ENCODE measurements at places on chromosomes 6 and 20.

GRCh38 chr6:152499931-152500330 lies 137.2 kb downstream of the SYNE1 start:
- no peak for DNase-seq

- no peak for DNase-seq
These were observed 327.7 kb downstream of the CDC5L start for GRCh38 chr6:44715188-44715587.

- no peak for DNase-seq
These were observed 332.0 kb downstream of the HAO1 start for GRCh38 chr20:7608250-7608649.

GRCh38 chr6:11208267-11208666 lies 24.2 kb downstream of the NEDD9 start:
- no peak for DNase-seq

DNA sequence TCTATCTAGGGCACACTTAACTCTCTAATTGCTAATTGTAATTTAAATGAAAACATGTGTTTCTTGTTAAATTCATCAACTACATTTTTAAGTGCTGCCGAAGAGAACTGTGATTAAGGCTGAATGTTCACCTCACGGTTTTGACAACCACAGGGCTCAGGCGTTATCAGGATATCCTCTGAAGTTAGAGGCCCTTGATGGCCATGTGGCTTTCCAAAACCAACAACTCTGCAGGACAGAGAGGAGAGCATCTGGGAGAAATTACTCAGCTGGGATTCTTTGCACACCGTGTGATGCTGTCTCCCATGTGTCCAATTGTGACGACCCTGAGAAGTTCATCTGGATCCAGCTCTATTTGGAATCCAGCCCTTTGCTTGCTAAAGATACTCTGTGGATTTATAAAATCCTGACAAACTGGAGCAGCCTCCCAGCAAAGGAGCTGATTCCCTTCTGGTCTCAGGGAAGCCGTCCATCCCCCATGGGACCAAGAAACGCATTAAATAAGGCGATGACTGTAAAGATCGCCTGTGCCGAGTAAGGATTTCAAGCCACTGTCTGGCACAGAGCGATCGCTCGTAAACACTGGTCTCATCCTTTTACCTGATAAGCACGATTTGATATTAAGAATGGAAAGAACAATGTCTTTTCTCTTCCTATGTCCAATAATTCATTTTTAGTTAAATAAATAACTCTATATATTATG lies 401.1 kb downstream of the CD83 start:
- no peak for DNase-seq

DNA sequence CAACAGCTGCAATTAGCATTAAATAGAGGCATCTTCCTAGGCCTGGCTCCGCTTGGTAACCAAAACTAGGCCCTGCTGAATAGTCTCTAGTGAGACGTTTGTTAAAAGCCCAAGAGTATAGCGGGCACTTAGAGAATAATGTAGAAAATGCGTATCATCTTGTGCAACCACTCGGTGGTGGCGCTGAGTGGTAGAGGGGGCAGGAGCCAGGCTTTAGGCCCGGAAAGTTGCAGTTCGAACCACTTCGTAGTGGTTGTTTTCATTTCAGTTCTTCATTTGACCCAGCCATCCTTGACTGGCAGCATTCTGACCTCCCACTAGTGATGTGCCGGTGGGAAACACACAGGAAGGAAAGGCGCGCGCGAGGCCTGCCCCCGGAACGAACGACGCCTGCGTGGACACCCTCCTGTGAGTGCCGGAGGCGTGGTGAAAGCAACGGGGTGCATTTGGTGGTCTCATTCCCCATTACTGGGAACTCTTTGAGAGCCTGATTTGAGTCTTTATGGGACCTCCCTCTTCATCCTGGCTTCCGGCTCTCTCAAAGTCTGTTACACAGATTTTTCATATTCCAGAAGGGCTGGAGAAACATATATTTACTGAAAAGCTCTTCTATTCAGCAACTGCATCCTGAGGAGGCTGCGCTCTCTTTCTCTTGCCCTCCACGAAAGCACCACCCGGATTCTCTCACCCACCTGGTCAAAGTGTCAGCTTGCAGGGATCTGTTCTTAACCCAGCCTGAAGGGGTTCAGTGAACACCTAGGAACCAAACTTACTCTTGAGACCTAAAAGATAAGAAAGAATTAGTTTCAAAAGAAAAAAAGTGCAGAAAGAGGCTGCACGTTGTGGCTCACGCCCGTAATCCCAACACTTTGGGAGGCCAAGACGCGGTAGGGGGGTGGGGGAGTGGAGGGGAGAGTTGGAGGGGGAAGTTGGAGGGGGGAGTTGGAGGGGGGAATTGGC lies 18.2 kb downstream of the GPX5 start:
- no peak for DNase-seq

DNA sequence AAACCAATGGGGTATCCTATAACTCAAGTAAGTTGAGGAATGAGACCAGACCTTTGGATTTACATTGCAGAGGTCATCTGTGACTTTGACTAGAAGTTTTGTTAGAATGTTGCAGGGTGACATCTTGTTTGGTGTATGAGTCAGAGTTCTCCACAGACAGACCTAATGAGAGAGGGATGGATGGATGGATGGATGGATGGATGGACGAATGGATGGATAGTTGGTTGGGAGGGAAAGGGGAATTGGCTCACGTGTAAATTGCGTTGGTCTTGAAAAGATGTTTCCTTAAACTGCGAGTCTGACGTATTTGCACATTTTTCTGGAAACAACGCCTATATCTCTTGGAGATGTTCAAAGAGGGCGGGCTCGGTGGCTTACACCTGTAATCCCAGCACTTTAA lies 1.0 kb upstream of the MTRES1 start:
- no peak for DNase-seq

DNA sequence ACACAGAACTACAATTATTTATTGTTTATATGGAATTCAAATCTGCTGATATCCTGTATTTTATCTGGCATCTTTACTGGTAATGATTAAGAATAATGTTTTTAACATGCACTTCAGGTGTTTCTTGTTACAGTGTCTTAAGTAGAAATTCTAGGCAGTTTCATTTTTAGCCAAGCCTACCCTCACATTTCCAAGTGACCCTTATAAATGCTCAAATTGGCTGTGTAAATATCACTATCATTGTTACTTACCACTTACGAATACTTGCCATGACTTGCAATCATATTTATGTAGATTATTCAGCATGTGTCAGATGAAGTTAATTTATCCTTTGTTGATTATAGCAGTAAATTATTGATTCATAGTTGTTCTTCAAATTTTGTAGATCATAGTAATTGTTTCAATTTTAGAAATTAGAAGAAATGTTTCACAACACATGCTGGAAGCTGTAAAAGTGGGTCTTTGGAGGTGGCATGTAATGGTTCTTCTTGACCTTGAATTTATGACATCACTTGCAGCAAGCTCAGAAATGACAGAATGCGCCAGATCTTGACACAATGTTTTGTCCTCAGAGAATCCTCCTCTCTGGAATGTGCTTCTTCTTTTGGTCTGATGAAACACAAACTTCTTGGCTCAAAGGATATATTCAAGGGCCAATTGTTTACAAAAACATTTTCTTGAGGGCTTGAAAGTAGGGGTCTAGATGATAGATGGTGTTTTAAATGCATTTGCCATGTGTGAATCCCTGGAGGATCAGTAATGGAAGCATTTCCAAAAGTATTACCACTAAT lies 471.8 kb downstream of the COL12A1 start:
- no peak for DNase-seq

DNA sequence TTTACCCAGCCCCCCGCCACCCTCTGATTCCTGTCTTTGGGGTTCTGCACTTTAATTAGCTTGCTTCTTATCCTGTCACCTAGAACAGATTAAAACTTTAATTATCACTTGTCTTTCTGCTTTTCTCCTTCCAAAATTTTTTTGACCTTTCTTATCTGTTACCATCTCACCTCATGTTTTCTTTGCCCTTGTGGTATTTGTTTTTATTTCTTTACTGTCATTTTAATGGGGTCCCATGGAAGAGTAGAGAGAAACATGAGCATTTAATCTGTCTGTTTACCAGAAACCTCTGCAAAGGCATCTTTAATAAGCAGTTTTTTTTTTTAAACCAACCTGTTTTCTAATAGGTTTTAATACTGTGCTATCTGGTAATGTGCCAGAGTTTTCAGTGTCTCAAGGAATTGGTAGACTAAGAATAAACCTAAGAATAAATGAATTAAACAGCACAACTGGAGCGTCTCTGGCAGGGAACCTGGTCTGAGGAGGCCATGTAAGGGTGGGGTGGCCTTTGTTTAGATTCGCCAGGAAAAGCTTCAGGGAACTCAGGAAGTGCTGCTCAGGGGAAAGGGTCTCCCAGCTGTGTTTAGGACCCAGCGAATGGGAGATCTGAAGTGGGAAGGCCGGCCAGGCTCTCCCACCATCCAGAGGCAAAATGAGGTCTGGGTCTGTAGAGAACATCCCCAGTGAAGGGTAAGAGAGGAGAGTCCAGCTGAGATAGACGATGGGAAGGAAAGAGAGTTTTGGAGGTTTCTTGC lies 69.8 kb downstream of the ARID1B start:
- DNase-seq = no peak

DNA sequence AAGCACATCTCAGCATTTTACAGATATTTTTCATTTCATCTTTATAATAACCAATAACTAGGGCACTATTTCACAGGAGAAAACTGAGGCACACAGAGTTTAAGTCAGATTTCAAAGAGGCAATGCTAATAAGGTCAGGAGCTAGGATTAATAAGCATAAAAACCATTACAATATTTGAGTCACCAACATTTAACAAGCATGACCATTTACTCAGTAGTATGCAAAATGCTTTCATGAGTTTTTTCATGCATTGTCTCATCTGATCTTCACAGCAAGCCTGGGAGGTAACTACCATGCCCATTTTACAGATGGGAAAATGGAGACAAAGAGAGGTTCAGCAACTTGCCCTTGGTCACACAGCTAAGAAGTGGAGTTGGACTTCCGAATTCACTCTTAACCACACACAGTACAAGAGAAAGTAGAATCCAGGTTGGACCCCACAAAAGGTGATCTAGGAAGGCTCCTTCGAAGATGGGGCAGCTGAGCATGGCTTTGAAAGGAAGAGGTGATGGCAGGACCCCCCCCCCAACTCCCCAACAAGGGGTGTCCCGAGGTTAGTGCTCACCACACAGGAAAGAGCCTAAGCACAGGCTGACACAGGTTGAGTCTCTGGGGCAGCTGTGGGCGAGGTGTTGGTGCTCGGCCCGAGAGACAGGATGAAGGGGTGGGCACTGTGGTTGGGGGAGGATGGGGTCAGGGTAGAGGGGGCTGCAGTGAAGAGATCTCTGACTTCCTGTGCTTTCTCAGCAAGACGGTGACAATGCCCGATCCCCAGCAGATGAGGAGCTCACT lies 108.8 kb downstream of the PREX1 start:
- peak; percentile 7 for DNase-seq

DNA sequence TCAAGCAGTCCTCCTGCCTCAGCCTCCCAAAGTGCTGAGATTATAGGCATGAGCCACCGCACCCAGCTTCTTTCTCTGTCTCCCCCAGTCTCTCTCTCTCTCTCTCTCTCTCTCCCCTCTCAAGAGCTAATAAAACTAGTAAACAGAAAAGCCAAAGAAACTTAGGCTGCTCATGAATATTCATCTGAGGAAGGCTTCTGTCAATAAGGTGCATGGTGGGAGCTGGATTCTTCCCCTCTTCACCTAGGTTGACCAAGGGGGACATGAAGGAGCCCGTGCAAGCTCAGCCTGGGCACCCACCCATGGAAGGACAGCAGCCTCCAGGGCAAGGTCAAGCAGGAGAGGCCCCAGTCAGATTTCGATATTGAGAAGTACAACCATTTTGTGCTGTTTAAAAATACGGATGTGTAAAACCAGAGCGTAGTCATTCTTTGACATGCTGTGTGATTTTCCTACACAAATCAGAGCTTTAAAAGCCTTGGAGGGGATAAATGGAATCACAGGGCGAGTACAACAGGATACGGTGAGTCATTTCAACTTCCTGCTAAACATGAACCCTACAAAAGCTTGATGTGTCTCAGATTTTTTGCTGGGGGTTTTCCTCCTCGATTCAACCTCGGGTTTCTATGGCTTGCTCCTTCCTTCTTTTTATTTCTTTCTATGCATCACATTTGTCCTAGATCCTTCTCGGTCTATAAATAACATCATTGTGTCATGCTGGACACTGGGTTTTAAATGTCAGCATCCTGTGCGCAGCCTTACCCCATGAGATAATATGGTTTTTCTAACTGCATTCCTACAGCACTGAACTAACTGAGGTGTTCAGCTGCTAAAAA lies 368.9 kb upstream of the JARID2 start:
- no peak for DNase-seq

DNA sequence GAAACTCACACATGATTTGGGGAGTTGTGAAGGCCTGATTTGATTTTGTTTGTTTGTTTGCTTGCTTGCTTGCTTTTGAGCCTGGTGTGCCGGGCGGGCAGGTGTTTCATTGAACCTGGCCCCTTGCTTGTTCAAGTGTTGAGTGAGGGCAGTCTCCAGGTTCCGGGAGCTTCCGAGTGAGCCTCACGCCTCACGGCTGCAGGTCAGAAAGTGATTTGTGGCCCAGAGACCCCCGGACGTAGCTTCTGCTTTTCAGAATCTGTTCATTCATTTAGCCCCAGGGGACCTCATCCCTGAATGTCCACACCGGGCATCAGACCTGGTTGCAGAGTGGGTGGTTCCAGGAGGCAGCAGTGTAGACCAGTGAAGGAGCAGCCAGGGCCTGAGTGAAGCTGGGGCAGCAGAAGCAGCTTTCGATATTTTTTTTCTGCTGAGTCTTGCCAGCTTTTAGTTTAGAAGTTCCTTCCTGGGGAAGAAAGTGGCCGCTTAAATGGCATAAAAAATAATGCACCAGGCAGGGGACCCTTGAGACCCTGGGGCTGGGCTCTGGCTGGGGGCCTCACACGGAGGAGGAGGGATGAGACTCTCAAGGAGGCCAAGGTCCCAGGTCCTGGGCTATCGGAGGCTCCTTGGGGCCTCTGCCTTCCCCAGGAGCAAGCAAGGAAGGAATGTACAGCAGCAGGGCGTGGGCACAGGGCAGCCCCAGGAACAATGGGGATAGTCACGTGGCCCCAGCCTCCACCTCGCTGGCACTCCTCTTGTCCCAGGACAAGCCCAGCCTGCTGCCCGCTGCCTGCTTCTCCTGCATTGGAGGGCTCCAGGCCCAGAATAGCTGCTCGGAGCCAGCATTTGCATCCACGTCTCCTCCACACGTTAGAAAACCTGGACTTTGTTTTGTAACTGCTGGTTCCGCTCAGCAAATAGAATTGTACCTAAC lies 89.2 kb upstream of the BHLHE23 start:
- DNase-seq = no peak

DNA sequence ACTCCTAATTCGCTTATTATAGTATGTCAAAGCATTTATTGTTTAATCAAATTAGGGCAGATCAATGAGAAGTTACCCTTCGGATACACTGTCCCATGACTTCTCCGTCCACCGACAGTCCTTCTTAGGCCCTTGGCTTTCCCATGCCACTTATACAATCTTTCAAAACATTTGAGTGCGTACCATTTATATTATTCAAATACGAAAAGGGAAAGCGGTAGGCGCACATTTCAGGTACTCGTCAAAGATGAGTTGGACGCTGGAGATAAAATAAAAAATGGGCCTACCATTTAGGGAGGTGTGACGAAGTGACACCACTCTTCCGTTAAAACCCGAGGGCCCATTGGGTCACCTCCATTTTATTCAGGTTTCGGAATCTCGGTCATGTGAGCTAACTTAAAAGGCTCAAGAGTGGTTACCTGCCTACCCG lies 542 bp upstream of the AFG1L start:
- no peak for DNase-seq

Data from stimulated activated CD4-positive, alpha-beta T cell treated with anti-CD3 and anti-CD28 coated beads, Interleukin-2, amount 100 ng/mL, for 4 hours (primary cell).